NCI-H524 (cell line): ENCODE measurements at places on chromosomes 5 and 9.

GRCh38 chr9:12464910-12465512 is 228.2 kb upstream of the TYRP1 start:
- no peak for DNase-seq

DNA sequence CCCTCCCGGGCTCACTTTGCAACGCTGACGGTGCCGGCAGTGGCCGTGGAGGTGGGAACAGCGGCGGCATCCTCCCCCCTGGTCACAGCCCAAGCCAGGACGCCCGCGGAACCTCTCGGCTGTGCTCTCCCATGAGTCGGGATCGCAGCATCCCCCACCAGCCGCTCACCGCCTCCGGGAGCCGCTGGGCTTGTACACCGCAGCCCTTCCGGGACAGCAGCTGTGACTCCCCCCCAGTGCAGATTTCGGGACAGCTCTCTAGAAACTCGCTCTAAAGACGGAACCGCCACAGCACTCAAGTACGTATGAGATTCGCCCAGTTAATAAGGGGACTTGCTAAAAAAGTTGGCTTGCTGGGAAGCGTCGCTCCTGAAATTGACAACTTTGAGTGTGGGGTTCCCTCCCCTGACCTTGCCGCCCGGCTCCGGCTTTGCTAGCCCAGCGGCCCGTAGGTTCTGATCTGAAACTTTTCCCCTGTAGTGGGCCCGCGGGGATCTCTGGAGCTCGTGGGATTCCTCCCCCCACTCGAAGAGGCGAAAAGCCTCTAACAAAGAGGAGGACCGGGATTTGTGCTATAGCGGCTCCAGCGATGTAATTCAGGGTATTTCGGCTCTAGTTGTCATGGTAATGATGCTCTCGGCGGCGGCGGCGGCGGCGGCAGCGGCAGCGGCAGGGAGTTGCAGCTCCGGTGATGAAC is 572 bp downstream of the NR4A3 start:
- DNase-seq = peak; percentile 65

DNA sequence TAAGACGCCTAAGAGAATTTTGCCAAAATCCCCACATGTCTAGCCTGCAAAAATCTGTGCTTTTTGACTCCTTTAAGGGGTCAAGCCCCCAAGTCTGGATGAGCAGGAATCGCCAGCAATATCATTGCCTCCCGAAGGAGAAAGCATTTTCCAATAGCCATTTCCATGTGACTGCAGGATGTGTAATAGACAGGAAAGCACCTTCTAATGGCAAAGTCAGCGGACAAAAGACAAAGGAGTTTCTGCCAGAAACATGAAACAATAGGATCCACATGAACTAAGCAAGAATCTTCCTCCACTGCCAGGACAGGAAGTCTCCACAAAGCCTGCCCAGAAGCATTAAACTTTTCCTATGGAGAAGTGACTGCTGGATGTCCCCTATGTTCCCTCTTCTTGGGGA is 177.1 kb upstream of the PCSK5 start:
- no peak for DNase-seq

DNA sequence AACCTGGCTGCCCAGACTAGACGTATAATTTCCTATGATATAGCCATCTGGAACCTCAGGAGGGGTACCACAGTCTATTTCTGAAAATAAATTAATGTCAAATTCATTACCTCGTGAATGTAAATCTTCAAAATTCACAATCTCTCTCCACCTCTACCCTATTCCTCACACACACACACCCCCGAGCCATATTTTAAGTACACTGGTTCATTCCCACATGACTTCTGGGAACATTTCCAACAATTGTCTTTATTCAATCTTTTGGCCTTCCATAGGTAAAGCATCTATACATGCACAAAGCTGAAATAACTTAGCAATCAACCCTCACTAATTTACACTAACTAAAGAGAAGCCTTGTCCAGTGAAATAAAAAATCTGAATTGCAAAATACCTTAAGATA is 32.7 kb downstream of the SUSD1 start:
- no peak for DNase-seq

DNA sequence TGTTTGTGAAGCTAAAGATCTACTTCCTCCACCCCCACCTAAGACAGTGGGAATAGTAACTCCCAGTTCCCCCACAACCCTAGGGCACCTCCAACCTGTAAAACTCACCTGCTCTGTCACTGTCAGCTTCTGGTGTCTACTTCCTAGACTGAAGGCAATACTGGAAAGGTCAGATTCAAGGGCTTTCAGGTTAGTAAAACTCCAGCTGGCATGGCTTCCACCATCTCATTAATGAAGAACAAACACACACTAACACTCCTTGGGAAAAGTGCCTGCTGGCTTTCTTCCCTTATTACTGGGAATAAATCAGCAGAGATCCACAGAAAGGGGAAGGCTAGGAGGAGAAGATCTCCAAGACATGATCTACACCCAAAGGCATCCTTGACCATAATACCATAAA is 109.9 kb downstream of the TMEM174 start:
- no peak for DNase-seq

DNA sequence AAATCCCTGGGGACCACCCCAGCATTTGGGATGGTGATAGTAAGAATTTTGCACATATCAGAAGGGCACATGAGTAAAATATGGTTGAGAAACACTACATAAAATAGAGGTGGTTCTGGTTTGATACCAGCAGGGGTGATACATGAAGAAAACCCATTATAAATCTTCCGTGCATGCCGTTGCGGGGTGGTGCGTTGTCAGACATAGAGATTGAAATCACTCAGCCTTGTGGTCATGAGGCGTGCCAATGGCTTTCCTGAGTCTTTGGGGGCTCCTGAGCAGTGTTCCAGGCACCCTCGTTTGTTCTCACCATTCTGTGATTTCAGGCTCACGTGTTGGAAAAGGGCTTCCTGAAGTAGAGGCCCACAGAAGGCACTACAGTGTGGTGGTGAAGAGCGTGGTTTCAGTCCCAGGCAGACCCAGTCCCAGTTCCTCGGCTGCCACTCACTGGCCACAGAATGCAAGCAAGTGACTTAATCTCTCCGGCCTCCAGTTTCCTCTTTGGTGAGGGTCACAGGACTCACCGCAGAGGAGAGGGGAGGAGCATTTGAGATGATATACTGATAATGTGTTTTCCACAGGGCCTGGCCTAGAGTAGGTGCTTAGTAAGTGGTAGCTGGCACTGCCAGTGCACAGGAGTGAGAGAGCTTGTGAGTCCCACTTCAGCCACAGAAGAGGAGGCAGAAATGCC is 20.5 kb upstream of the GLRX start:
- DNase-seq = peak; percentile 13

GRCh38 chr9:71249729-71250317 is 128.4 kb upstream of the TRPM3 start:
- DNase-seq = no peak

DNA sequence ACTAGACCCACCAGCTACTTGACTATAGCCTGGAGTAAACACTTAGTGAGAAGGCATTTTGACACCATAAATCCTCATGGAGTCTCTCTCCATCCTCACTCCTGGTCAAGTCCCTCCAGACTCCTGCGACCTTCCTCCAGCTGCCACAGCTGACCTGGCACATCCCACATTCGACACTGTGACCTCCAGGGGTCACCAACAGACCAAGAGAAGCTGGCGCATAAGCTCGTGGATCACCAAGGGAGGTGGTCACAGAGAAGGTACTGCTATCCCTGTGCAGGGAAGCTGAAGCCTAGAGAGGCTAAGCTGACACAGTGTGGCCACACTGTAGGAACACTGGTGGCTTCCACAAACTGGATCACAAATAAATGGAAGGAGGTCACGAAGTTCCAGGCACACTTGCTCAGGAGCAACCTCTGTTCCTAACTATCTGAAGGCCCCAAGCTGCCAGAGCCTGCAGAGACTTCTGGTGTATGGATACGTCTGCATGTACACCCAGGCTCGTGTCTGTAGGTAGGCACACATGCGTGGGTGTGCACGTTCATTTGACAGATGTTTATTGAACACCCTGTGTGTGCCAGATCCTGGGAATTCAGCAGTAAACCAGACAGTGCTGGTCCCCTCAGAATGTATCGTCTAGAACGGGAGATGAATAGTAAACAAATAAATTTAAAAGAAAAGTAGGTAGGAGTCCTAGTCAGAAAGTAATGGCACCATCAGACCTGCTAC is 104.4 kb downstream of the C5orf15 start:
- no peak for DNase-seq

GRCh38 chr9:78940121-78940855 is 631.5 kb upstream of the TLE4 start:
- no peak for DNase-seq

GRCh38 chr9:113481176-113481787 is 17.8 kb downstream of the RGS3 start:
- no peak for DNase-seq

GRCh38 chr9:27482709-27483108 is 41.4 kb upstream of the IFNK start:
- no peak for DNase-seq

- no peak for DNase-seq
Measured at GRCh38 chr5:179207920-179208705, 137.1 kb downstream of the ADAMTS2 start.

- no peak for DNase-seq
Measured at GRCh38 chr9:34253460-34253837, 74.6 kb downstream of the UBAP1 start.

DNA sequence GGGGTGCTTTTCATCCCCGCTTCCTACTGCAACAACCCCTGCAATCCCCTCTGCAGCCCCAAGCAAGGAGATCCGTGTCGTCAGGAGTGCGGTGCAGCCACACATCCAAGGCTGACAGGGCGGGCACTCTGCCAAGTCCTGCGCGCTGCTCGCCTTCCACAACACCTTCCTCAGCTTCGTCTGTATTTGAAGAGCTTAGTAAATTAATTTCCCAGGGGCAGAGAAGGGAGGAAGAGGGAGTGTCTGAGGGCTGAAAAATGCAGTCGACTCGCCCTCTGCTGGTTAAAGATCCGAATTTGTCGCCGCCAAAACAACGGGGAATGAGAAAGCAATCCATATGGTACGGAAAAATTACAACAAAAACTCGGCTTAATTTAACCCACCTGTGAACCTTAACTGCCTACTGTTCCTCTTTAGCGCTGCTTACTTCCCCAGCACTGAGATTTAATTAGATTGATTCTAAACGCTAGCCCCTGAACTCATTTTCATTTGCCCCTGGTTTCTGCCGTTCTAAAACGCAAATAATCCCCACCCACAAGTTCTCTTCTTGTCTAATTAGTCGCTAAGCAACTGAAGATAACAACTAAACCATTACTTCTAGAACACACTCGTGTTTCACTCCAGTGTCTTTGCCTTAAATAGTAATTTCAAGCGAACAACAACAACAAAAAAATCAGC is 10.9 kb upstream of the PCDHB1 start:
- peak; percentile 94 for DNase-seq

- no peak for DNase-seq
Measured at GRCh38 chr9:8555762-8556500, 756.4 kb upstream of the DMAC1 start.

GRCh38 chr5:54651482-54652076 is 134.0 kb downstream of the SNX18 start:
- DNase-seq = no peak

DNA sequence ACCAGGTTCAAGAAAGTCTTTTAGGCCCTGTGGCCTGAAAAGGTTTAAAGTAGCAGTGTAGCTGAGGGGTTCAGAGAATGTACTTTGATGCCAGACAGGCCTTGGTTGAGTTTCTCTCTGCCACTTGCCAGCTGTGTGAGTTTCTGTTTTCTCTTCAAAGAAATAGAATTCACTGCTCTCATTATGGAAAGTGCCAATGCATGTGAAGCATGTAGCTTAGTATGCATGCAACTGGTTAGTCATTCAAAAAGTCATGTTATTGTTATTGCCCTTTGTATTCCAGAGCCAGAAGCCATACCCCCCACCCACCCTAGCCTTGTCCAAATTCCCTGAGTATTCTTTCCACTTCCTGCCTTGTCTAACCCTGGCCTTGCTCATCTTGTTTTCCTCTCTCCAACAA is 101.7 kb downstream of the ADRB2 start:
- DNase-seq = no peak

DNA sequence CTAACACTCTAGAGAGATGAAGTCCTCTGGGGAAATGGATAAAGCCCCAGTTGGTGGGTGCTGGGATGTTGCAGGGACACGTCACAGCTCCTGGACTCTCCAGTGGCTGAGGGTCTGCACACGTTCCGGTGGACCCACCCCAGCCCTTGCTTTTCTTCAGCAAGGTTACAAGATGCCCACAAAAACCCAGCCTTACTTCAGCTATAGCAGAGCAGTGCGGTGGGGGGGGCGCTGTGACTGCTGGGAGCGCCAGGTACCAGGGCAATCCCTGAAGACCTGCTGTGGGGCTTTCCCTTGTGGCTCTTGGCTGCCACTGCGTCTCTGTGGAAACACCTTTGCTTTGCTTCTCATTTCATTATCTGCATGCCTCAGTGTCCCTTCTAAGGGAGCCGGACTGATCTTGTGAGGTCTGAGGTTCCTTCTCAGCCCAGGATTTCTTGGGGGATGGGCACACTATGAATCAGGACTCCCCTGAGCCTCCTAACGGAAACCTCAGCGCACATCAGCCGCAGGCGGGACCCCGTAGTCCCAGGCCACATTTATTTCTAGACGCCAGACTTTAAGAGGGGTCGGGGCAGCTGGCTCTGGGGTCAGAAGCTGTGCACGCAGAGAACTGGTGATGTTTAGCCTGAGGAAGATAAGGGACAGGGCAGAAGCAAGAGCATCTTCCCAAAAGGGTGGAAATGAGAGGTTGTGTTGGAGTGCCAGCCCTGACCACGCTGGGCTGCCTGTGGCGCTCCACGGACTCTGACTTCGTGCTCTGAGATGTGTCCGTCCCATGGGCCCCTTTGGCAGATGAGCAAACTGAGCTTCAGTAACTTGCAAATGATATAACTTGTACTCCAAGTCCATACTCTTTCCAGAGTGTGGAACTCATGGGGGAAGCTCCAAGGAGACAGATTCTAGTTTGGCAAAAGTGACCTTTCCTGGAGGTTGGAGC is 106.8 kb downstream of the WNK2 start:
- DNase-seq = no peak

DNA sequence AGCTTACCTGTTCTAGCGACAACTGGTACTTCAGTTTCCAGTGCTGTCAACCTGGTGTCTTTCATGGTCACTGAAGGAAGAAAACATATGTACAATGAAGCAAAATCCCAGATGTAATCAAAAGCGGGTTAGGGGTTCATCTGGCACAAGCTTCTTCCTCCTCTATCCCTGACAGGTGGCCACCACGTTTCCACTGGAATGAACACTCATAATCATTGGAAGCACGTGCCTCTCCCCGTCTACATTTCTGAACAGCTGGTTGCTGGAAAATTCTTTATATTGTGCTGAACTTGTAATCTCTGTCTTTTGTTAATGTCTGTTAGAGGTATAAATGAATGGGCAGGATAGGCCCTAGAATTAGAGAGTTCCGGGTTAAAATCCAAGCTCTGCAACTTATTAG is 9.4 kb downstream of the TSC1 start:
- peak; percentile 78 for DNase-seq

- peak; percentile 77 for DNase-seq
Measured at GRCh38 chr5:109911731-109912130, 222.0 kb downstream of the MAN2A1 start.
